ENCODE measurements at places on chromosomes 16 and 17. TPM values are rescaled to one million over a fixed set of nuclear protein-coding genes. Genes with fewer than 3 reads are reported as not detected.

DNA sequence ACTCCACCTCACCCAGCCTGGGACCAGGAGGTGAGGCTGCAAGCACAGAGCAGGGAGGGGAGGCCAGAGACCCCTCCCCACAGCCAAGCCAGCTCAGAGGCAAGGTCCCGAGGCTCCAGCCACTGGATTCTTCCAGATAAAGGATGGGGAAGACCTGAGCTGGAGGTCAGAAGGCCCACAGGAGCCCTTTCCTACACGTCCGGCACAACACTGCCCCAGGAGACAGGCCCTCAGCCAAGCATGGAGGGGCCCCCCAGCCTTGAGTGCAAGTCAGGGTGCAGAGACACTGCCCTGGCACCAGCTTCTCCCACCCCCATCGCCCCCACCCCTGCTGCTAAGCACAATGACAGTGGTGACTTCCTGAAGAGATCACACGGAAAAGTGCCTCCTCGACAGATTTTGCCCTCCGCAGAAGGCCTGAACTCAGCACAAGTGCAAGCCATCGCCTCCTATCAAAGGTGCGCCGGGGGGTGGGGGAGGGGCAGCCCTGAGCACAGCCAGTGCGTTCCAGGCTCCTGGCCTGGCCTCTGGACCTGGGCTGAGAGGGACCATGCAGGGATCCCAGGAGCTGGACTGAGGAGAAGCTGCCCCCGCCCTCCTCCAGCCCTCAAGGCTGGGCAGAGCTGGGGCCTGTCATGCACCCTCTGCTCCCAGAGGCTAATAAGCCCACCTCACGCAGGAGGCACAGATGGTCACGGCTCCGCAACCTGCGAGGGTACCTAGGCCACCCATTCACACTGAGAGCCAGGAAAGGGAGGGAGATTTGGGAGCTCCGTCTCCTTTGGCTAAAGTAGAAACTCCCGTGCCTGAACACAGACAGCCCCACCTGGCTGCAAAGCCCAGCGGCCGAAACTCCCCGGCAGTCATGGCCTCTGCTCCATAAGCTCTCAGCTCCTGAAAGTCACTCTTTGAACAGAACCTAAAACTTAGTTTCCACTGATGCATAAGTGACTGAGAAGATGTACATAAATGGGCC is 2.7 kb downstream of the MAFG start:
- peak overlapping the region; percentile 85 for H3K4me3 ChIP-seq
- peaks cover 26% of the 10 kb centered on the region for H3K4me1 ChIP-seq
- no peak overlapping the region for H3K27ac ChIP-seq
- peaks cover 3% of the 10 kb centered on the region for H3K36me3 ChIP-seq

- no peak overlapping the region for H3K4me3 ChIP-seq
- H3K4me1 ChIP-seq: no peaks in the 10 kb centered on the region
- H3K36me3 ChIP-seq: no peaks in the 10 kb centered on the region
- H3K27me3 ChIP-seq: no peaks in the 10 kb centered on the region
Measured at GRCh38 chr17:11296994-11297393, 56.0 kb downstream of the SHISA6 start.

- H3K36me3 ChIP-seq: no peaks in the 10 kb centered on the region
- H3K4me3 ChIP-seq: no peak overlapping the region
- peaks cover 6% of the 10 kb centered on the region for H3K4me1 ChIP-seq
- peaks cover 3% of the 10 kb centered on the region for H3K27me3 ChIP-seq
Measured at GRCh38 chr16:85860413-85861094, 38.4 kb upstream of the IRF8 start.

EPN3 gene
- total RNA-seq: not detected

GRCh38 chr17:72515291-72516065 is 394.7 kb downstream of the SOX9 start:
- H3K27me3 ChIP-seq: peaks cover 7% of the 10 kb centered on the region
- H3K4me1 ChIP-seq: no peaks in the 10 kb centered on the region

ABCC12 gene
- total RNA-seq: not detected

- peaks cover 49% of the 10 kb centered on the region for H3K27me3 ChIP-seq
- H3K4me3 ChIP-seq: no peak overlapping the region
Measured at GRCh38 chr17:39629898-39630297, 3.1 kb downstream of the PPP1R1B start.

HYDIN gene
- not detected for total RNA-seq

Measured in activated CD8-positive, alpha-beta T cell treated with anti-CD3 and anti-CD28 coated beads, Interleukin-2, amount 10 ng/mL, durations not matched to agents 7 days and 5 days (primary cell).